ENCODE measurements at places on chromosomes 4 and X.

DNA sequence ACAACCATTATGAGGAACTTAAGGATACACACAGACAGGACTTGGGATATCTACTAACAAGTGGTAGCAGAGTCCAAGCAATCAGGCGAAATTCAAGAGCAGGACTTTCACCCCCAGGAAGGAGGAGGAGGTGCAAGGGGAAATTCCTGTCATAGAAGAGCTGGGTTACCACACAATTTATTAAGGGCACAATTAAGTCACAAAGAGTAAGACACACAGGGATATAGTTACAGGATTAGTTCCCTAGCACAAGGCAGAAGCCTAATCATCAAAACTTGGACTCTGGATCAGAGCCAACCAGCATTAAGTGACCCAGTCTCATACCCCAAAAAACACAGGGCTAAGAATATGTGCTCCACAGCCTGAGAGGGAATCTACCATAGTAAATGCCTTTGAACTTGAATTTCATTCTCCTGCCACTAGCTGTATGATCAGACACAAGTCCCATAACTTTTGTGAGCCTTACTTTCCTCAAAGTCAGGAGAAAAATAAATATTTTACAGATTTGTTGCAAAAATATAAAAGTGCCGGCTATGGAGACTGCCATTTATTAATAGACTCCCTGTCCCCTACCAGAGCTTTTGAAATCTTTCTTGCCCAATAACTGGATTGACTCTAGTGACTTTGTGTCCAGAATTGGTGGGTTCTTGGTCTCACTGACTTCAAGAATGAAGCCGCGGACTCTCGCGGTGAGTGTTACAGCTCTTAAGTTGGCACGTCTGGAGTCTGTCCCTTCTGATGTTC is 87.0 kb downstream of the SYNPO2 start:
- DNase-seq = no peak

DNA sequence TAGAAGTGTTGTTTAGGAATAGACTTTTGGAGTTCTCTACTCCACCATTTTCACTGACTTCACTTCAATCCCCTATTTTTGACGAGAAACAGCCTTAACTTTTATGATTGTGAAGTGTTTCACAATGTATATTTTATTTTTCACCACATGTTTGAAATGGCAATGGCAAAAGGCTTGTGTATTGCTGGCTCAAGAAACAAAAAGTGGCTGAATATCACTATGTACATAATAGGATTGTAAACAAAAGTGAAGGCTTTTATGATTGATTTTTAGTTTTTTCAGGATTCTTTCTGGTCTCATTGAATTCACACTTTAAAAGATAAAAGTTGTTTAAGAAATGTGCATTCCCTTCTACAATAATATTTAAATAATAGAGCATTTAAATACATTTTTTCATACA is 18.2 kb downstream of the MAGEB5 start:
- no peak for DNase-seq

DNA sequence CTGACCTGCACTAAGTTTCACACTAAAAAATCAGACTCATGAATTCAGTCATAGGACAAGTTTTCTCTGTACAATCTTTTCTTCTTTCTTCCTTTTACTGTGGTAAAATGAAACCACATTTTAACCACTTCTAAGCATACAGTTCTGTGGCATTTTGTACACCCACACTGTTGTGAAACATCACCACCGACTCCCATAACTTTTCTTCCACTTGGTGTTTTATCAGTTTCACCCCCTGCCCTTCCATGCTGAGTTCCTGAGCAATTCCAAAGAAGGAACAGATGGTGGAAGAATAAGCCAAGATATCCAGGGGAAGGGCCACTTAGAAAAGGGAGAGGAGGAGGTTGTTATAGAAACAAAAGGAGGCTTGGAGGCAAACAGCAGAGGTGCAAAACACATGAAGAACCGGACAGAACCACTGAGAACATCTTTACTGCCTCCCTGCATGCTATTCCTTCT is 22.6 kb downstream of the SLC25A4 start:
- DNase-seq = no peak

DNA sequence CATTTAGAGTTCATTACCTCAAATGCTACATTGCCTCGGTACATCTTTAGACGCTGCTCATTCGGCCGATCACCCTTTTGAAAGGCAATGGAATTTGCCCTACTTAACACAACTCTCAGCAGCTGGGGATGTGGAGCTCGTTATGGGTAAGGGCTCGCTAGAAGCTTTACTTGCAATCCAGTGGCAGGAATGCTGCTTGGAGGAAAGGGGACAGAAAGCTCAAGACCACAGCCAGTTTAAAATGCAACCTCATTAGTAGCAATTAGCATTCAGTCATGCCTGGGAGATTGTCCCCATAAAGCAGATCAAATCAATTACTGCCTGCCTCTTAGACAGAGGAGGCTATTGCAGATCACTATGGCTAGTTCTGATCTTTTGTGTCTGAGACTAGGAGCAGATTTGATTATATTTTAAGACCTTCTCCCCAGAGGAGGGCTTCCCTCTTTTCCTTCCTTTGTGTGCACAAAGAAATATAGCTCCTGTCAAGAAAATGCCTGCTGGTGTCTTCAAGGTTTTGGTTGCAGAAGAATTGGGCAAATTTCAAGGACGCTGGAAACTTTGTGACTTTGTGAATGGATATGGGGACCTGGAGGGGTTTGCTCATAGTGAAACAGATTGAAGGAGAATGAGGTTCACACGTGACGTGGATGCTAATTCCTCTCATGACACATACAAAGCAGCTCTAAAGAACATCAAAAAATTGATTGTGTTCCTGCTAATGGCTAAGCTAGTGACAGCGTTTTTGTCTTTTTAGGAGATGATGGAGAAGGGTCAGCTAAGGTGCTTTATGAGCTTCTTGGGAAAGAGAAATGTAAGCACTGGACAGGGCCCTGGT is 237.5 kb upstream of the GLRA2 start:
- no peak for DNase-seq

GRCh38 chr4:147831551-147832171 is 99.8 kb downstream of the ARHGAP10 start:
- no peak for DNase-seq

- DNase-seq = no peak
These were observed 180.2 kb upstream of the TET2 start for GRCh38 chr4:104966349-104967033.

DNA sequence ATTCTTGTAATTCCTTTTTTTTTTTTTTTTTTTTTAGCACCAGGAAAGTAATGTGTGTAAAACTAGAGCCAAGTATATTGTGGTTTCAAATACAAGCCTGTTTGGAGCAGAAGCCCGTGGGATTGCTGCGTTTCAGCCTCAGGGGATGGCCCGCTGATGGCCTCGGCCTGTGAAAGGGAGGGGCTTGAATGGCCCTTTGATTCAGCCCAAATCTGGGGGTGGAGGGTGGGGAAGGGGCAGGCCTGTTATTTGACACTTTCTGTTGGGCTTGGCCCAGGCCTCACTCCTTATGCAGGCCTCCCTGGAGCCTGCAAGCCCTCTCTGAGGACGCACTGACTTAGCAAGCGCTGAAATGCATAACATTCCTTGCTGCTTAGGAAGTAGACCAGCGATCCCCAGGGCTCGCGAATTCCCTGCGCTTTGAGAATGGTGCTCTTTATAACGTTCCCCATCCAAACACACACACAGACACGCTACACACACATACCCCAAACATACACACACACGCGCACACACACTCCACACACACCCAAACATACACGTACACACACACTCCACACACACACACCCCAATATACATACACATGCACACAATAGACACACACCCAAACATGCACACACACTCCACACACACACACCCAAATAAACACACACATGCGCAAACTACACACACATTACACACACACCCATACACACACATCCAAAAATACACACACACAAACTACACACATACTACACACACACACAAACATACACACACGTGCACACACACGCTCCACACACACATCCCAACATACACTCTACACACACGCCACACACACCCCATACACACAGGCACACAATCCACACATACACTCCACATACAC is 29.6 kb downstream of the TLR10 start:
- DNase-seq = no peak

DNA sequence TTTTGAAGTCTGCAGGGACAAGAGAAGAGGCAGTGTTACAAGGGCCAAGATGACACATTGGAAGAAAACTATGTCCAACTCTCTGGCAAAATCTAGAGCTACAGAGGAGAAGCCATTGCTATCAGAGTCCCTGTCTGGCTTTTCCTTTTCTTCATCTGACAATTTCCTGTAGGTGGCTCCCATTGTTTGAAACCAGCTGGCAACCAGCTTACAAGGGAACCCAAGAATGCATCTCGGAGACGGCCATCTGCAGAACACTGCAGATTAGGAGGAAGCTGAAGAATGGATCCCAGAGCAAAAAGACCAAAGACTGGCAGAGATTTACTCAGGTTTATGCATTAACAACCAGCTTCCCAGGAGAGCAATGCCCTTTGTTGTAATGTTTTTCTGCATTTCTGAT is 216.2 kb upstream of the CTSO start:
- no peak for DNase-seq

- DNase-seq = no peak
These were observed 328.7 kb downstream of the PCDH18 start for GRCh38 chr4:137203601-137204000.

DNA sequence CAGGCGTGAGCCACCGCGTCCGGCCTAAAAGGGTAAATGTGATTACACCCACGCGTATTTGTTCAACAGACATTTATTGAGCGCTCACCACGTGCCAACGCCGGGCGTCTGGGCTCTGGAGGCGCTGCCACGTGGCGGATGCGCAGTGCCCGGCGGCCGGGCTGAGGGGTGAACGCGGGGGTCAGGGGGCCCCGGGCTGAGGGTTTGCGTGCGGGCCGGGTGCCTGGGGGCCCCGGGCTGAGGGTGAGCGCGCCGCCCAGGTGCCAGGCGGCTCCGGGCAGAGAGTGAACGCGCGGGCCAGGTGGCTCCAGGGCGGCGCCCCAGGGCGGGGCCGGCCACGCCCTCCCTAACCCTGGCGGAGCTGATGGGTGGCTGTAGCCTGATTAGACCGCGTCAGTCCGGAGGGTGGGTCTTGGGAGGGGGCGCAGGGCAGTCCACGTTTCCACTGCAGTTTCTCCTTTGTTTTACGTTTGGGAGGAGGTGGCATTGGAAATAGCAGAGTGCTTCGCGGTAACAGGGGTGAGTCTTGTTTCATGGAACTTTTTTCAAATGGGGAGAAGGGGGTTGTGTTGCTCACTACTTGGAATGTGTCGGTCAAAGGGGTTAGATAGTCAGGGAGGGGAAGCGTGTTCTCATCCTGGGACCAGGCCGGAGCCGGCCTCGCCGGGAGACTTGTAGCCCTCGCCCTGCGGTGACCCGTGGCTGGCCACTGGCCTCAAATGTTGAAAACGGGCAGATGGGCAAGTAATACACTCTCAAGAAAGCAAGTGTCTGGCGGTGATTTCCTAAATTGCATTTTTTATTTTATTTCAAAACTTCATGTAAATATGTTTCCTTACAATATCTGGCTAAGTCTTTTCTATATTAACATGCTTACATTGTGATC is at the start of gene ZFP42:
ZFP42 (plus strand) TSS at position 450 of the 886 bp plus-strand sequence. CDS start 7,037 bp downstream, outside the sequence.
- DNase-seq = no peak

- DNase-seq = no peak
These were observed 110.0 kb upstream of the PPARGC1A start for GRCh38 chr4:23999714-24000469.

- no peak for DNase-seq
These were observed 25.9 kb downstream of the NOP14 start for GRCh38 chr4:2937146-2937857.

DNA sequence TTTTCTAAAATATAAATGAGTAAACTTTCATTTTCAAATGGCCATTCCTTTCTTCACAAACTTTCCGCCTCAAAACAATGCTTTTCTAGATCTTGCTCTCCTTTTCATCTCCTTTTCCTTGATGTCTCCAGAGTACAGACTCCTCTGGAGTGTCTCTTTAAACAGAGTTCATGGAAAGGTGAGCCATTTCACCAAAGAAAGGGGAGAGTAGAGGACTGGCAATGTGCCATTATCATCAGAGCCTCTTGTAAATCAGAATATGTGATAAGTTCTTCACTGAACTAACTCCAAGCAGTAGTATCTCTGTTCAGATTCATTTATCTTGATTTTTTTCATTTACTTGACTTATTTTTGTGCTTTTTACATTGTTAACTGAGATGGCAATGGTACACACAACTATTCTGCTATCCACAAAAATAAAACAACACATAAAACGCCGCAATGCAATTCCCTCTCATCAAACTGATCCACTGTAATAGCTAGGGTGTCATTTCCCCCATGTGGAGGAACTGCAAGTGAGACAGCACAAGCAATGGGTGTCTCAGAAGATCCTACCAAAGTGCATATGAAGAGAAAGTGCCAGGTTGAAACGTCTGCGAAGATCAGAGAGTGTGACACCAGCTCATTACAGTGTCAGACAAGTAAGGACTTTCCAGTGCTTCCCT is 125.4 kb downstream of the RASL11B start:
- DNase-seq = no peak

GRCh38 chrX:38183596-38183995 is 37.1 kb downstream of the SRPX start:
- DNase-seq = no peak

- no peak for DNase-seq
These were observed 63.8 kb downstream of the TBC1D19 start for GRCh38 chr4:26647523-26648224.

GRCh38 chr4:106056914-106057313 is 161.6 kb downstream of the NPNT start:
- no peak for DNase-seq

DNA sequence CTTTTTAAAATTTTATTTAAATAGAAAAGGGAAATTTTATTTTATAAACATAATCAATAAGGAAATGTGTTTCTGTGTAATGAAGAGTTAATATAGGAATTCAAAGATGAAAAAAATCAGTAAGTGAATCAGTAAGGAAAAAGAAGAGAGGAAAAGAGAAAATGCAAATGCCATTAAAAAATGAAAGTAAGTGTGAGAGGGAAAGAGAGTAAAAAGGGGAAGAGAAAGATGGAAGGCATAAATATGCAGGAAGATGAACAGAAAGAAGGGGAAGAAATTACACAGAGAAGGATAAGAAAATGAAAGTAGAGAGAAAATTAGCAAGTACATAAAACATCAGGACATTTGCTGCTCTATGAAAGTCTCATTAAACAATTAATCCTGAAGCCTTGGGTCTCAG is 349.9 kb downstream of the FSTL5 start:
- DNase-seq = no peak

- DNase-seq = no peak
These were observed 51.2 kb downstream of the ENPEP start for GRCh38 chr4:110527156-110527555.

GRCh38 chr4:27048429-27049238 is 188.0 kb downstream of the STIM2 start:
- DNase-seq = no peak

DNA sequence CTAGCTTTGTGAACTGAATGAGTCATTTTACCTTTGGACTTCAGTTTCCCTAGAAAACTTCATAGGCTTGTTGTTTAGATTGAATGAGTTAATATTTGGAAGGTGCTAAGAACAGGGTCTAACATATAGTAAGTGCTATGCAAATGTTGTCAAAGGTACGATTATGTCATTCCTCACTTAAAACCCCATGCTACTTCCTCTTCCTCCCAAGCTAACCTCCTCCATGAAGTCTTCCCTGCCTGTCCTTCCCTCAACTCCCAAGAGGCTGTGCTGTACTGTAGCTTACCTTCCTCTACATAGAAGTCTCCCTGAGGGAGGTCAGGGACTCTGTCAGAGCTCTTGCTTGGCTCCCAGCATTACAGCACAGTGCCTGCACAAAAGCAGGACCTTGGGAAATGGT is 103.4 kb upstream of the PJA1 start:
- DNase-seq = no peak

GRCh38 chr4:74543231-74543781 is 98.4 kb downstream of the AREG start:
- DNase-seq = no peak

Measured in CMK (cell line).